ENCODE measurements at places on chromosomes 3 and 15.

DNA sequence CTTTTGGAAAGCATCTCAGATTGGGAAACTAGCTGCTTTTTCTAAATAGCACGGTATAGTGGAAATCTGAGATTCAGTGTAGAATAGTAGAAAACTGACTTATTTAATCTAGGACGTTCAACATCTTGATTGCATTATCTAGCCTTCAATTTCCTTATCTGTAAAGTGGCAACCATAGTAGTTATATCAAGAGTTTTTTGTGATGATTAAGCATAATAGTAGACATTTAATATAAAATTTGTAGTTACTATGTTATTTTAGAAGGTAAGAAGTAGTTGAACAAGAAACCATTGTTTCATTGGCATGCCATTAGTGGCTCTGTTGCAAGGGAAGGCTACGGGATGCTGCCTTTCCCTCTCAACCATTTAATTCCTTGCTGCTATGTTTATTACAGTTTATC lies 367.3 kb downstream of the NAALADL2 start:
- no peak for DNase-seq

GRCh38 chr3:41847679-41848078 lies 114.2 kb downstream of the ULK4 start:
- no peak for DNase-seq

GRCh38 chr3:123700791-123701722 lies 116.2 kb upstream of the HACD2 start:
- DNase-seq: no peak

DNA sequence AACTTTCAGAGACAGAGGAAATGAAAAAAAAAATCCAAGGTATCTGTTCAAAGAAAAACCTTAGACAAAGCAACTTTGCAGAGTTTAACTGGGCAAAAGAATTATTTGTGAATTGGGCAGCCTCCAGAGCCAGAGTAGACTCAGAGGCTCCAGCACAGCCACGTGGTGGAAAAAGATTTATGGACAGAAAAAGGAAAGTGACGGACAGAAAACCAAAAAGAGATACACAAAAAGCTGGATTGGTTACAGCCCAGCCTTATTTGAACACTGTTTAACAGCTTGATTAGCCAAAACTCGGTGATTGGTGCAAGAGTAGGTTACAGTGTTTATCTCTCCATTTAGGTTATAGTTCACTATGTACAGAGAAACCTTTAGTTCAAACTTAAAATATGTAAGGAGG lies 23.7 kb upstream of the GPD1L start:
- DNase-seq: no peak

GRCh38 chr3:127488141-127488672 lies 102.3 kb downstream of the TPRA1 start:
- DNase-seq: no peak

DNA sequence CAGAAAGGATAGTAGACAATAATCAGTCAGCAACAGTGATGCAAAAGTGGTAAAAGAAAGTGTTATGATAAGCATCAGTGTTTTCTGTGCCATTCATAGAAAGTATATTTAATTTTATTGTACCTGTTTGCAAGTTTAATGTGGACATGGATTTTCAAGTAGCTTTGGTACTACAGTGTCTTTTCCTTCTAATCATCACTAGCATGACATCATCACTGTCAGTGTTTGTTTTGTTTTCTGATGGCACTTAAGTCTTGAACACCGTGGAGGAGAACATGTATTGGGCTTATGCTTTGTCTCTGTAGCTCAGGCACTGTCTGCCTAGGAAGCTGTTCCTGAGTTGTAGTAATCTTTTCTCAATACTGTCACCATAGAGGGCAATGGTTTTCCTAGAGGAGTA lies 41.9 kb downstream of the SETD5 start:
- no peak for DNase-seq

DNA sequence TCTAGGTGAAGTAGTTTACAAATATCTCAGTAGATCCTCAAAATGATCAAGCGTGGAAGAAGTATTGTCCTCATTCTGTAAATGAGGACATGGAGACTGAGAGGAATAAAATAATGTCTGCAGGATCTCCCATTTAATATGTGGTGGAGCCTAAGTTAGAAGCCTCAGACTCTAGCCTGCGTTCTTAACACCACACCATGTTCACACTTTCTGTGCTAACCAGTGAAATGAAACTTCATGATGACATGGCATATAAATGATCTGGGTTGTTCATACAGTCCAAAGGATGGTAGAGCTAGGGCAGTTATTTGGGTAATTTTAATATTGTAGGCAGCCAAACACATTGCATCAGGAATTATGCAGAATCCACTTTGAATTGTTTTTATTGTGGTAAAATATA lies 25.1 kb upstream of the APH1B start:
- DNase-seq: no peak

DNA sequence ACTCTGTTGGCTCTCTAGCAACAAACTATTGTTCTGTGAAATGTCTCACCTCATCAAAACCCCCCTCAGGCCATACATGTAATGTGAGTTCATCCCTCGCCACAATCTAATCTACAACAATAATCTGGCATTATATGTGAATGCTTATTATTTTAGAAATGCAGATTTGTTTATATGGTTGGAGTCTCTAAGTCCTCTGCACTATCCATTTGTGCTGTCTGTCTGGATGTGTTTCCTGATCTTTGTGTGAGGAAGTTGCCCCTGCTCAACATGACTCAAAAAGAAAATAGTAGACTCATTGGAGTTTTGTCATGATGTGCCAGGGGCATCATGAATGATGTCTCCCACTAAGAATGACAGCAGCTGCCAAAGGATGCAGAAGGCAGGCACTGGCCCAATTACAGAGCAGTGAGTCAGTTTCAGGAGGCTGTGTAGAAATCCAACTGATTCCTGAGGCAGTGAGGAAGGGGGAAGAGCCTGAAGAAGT lies 161.6 kb upstream of the PDZRN3 start:
- DNase-seq: no peak

DNA sequence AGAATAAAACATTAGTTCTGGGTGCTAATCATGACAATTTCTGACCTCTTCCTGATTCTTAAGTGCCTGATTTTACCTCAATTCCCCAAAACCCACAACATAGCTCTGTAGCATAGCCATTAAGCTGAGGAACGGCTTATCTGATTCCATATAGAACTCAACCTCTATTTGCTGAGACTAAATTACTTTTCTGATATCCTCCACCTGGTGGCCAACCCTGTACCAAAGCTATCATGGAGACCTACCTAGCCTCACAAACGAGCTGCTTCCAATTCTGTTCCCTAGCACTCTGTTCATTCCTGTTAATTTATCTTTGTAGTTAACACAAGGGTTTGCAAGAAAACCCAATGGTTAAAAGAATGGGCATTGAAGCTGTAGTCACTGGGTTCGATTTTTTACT lies 245.2 kb downstream of the PLOD2 start:
- DNase-seq: no peak

- no peak for DNase-seq
Observed at GRCh38 chr3:163632722-163633121, 1445.6 kb downstream of the SI start.

- no peak for DNase-seq
Observed at GRCh38 chr15:64982472-64982871, 7.2 kb downstream of the SPG21 start.

GRCh38 chr3:66655044-66655443 lies 154.2 kb upstream of the LRIG1 start:
- no peak for DNase-seq

DNA sequence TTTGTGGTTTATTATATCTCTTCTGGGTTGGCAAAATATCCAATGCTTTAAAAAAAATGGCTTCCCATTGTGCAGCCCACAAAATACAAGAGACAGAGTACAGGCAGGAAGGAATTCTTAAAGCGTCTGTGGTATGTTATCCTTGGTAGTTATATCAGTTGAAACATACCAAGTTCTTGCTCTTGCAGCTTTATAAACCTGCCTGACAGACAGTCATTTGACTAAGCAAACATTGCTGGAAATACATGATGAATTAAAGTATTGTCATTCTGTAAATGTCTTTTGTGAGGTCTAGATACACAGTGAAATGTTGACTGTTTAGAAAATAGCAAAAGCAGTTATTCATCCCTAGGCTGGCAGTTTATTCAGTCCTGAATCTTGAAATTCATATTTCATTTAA lies 44.8 kb upstream of the MAP3K13 start:
- no peak for DNase-seq

DNA sequence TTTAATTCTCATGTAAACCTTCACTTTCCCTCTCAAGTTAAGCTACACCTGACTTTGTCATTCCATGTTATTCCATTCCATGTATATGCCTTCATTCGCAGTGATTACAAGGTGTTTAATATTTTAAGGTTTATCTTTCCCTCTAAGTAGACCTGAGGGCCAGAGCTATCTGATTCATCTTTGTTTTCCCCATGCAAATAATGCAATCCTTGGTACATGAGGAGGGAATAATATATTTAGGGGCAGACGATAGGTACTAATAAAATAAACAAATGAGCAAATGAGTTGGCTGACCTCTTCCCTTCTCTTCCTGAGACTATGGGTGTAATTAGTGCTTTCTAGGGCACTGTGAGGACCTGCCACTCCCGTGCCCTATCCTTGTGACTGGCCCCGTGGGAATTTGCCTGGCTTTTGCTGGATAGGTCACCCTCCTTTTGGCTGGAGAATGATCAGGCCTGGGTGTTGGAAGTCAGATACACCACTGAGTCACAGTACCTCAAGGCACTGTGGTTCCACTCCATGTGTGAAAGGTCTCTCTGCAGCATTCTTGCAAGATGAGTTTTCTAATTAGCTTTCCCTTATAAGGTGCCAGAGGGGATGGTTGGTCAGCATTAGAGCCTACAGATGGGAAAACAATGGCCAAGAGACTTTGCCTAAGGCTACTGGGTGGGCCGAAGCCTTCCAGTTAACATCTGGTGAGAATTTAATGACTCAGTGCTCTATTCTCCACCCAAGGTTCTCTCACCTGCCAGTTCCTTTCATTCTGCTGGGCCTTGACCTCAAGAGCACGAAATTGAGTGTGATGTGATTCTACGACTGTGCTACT lies 183.2 kb downstream of the P3H2 start:
- no peak for DNase-seq

- DNase-seq: no peak
Observed at GRCh38 chr3:68874551-68875348, 57.6 kb downstream of the TAFA4 start.

DNA sequence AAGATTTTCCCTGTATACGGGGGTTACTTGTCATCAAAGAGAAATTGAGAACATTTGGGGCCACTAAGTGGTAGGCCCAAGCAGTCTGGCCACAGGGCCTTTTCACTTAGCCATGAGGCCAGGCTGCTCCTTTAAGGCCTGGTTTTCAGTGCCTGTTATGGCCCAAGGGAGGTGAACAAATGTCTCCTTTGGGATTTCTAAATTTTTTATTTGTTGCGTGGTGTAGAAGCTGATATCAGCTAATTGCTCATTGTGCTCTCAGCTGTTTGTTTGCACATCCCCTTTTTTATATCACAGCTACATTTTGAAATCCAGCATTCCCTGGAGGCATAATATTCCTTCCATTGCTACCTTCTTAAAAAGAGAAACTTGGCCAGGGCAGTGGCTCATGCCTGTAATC lies 48.5 kb downstream of the RLBP1 start:
- DNase-seq: no peak

DNA sequence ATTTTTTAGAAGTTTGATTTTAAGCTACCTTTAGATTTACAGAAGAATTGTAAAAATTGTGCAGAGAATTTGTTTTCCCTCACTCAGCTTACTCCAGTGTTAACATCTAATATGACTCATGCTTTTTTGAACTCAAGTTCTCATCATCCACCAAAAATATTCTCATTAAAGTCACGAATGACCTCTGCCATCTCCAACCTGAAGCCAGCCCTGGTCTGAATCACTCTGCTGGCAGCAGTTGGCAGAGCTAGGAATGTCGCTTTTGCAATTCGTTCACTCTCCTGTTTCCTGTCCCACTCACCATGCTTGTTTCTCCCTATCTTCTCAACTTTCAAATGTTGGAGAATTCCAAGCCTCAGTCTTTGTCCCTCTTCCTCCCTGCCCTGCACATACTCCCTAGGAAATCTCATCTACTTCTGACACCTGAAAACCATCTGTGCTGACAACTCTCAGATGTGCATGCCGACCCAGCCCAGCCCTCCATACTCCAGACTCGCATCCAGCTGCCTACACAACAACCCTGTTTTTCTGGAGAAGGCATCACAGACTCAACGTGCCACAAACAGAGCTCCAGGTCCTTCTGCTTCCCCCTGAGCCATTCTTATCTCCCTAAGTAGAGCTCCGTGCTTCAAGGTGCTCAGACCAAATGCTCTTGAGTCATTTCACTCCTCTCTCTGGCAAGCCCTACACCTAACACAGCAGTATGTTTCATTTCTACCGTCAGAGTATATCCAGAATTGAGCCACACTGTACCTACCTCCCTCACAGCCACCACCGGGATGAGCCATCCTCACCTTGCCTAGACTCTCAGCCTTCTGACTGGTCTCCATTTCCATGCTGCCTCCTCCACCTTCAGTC lies 24.9 kb downstream of the PRR23E start:
- no peak for DNase-seq

DNA sequence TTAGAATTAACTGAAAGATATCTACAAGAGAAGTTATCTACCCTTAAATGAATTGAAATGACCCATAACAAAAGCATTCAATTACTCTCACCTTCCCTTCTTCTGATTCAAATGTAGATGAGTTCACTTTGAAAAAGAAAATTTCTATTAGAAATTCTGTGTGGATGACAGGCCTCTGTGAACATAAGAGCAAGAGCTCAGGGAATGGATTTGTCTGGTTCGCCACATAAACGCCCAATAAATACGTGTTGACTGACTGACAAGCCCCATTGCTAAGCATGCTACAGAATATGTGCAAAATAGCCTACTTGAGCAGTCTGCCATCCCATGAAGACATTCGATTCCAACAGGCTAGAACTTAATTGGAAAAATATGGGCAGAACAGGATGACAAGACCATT lies 315.9 kb downstream of the MECOM start:
- no peak for DNase-seq

DNA sequence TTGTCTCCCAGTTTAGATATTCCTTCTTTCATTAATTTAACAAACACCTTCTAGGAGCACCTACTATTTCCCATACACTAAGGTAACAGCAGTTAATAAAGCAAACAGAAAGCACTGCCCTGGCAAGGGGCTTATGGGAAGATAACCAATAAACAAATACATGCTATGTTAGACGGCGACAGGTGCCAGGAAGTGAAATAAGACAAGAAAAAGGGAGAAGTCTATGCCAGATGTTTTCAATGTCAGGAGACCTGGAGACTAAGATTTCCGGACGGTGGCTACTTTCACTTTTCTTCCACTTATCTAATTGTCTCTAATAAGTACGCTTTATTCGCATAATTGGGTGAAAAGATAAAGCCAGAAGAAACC lies 32.5 kb upstream of the ZNF445 start:
- DNase-seq: no peak

- DNase-seq: no peak
Observed at GRCh38 chr3:155106119-155106518, 26.0 kb downstream of the MME start.

DNA sequence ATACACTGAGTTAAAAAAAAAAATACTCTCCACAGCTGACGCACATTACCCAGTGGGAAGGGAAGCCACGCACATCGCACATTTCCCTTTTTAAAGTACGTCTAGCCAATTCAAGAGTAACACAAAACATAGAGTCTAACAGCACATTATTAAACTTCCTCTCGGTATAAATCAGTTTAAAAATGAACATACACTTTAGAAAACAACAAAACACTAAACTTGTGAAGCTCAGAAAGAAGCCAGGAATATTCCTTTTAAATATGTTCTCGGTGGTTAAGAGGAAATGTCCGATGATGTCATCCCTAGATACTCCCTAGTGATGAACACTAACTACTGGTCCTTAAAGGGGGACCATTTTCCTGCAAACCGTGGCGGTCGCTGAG lies 721 bp downstream of the MYEF2 start:
- no peak for DNase-seq

GRCh38 chr3:52973806-52974205 lies 72.1 kb downstream of the SFMBT1 start:
- no peak for DNase-seq

Measured in iPS-NIHi11 (cell line).